ENCODE measurements at places on chromosomes 2 and 18. TPM values are rescaled to one million over a fixed set of nuclear protein-coding genes. Genes with fewer than 3 reads are reported as not detected.

Gene CIAO1
- polyA plus RNA-seq, result 29.3 TPM

Gene DSC1
- polyA plus RNA-seq, result 0.03 TPM

Gene GCG
- polyA plus RNA-seq, result 0.50 TPM

Gene ZNF396
- 1.8 TPM for polyA plus RNA-seq

Gene AQP12A
- not detected for polyA plus RNA-seq

Gene TMEM18
- 12.6 TPM for polyA plus RNA-seq

Gene ZBTB7C
- polyA plus RNA-seq, result 3.0 TPM

Gene SLC16A14
- 0.31 TPM for polyA plus RNA-seq

Gene REG1B
- 52.9 TPM for polyA plus RNA-seq

Gene TLX2
- not detected for polyA plus RNA-seq

Gene CD8B2
- polyA plus RNA-seq, result not detected

Gene PLEKHH2
- 5.2 TPM for polyA plus RNA-seq

Gene ATP8B1
- 25.2 TPM for polyA plus RNA-seq

Gene SLC11A1
- 4.2 TPM for polyA plus RNA-seq

Gene TDRD15
- polyA plus RNA-seq, result not detected

Data from stomach (tissue), 19 donors.